Activated CD4-positive, CD25-positive, alpha-beta regulatory T cell (primary cell): ENCODE measurements at places on chromosomes 5 and 9.

DNA sequence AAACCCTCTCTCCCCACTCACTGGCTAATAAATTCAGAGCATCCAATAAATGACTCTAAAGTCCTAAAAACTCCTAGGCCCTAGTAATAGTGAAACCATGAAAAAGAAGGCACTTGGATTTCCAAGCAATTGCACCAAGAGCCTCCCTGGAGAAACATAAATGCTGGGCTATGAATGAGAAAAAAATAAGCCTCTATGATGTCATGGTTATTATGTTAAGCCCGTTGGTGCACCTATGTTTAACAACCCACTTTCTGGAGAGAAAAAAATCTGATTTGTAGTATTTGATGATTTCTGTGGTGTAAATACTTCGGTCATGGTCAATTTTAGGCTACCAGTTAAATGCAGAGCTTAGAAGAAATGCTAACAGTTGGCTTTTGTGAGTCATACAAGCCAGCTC is 8.4 kb downstream of the CFAP90 start:
- no peak for DNase-seq

GRCh38 chr9:37007295-37007694 is 26.8 kb downstream of the PAX5 start:
- no peak for DNase-seq

DNA sequence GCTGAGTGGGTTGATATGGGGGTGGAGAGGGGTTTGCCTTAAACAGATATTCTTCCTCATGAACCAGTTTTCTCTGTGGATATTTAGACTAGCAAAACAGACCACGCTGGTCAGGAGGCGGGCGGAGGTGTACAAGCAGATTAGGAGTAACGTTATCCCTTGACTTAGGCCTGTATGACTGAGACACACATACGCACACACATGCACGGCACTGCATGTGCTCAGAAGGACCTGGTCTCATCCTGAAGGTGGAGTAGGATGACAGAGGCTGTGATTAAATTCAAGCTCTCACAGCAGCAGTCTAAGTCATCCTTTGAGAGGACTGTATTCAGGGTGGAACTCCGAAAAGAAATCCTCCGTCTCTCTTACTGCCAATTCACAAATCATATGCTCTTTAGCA is 209.7 kb downstream of the DIRAS2 start:
- DNase-seq, result no peak

DNA sequence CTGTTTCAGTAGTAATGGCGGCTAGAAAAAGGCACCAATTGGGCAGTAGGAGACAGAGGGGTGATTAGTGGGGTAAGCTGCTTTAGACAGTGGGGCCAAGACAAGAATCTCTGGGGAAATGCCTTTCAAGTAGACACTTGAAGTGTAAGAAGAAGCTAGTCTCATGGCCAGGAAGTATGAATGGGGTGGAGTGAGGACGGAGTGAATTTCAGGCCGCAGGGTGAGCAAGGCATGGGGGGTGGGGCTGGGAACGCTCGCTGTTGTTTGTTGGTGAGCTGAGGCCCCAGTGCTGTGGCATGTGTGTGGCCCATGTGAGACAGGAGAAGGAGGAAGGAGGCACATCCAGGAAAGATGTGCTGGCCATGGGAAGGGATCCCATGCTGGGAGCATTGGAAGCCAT is 149.2 kb upstream of the NFIL3 start:
- no peak for DNase-seq

- DNase-seq, result no peak
Observed at GRCh38 chr5:177987326-177987725, 8.7 kb downstream of the PROP1 start.

GRCh38 chr5:76622076-76622475 is 1.1 kb downstream of the F2RL2 start:
- no peak for DNase-seq

- DNase-seq, result no peak
Observed at GRCh38 chr9:130347931-130348330, 82.4 kb downstream of the HMCN2 start.

GRCh38 chr5:77882670-77883257 is 106.6 kb upstream of the TBCA start:
- DNase-seq, result no peak

GRCh38 chr9:116953271-116953670 is 266.2 kb downstream of the TRIM32 start:
- no peak for DNase-seq

GRCh38 chr5:72608297-72608696 is 101.1 kb upstream of the ZNF366 start:
- no peak for DNase-seq

DNA sequence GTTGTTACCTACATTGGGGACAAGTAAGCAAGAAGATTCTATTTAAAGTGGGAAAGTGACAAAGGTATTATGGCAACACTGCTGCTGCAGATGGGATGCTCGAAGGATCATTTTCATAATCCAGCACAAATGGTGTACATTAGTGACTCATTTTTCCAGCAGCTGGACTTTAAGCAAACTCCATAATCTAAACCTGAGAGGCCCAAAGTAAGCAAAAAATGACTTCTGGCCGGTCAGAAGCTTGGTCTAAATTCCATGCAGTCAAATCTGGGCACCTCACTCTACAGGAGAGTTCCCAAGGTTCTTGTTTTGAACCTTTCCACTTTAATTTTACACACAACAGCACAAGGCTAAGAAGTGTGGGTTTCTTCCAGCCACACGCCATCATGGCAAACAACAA is 43.6 kb upstream of the TRAF1 start:
- no peak for DNase-seq

DNA sequence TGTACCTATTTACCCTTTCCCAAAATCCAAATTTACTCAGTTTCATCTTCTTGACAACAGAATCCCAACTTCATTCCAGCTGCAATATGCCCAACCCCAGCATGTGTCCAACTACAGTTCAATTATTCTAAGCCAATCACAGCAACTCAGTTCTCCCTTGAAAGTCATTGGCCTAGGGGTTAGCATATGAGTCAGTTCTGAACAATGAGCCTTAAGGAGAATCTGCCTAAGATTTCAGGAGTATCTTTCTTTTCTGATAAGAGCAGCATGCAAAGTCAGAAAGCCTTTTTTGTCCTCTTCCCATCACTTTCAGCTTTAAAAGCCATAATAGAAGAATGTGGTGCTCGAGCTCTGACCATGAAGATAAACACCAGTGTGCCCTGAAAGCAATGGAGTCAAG is 44.4 kb upstream of the RASGRF2 start:
- DNase-seq, result no peak

GRCh38 chr5:14428302-14429081 is 153.1 kb upstream of the OTULINL start:
- DNase-seq, result no peak

DNA sequence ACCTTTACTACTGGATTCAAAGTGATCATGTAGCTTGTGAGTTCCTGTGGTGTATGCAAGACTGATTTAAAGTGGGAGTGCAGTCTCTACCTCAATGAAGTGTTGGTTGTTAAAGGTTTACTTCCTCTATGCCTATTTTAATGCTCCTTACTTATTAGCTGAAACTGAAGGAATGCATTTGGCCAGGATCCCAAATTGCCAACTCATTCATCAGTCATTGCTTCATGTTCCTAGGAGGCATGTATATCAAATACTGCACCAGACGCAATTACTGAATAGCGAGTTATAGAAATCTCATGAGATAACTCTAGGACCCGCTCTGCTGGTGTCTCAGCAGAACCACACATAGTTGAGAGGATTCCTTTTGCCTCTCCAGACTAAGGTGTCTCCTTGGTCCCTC is 143.0 kb upstream of the RPS23 start:
- DNase-seq, result no peak

DNA sequence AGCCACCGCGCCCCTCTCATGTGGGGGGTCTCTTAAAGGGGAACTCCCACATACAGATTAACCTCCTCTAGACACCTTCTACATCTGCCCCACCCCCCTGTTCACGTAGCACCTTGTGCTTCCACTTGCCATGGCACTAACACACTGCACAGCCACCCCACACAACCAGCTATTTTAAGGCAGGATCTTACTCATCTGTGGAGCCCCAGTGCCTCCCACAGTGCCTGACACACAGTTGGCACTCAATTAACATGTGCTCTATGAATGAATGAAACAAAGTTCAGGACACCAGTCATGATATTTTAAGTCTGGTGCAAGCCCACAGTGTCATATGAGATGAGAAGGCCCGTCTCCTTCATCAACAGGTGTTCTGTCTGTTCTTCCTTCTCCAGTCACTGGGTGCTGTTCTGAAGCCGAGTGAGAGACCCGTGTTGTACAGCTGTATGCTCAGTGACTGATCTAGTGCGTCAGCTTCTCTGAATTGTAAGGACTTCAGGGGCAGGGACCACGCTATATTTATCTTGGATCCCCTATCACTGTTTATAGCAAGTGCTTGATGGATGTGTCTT is 149.1 kb downstream of the TLE1 start:
- DNase-seq, result no peak

DNA sequence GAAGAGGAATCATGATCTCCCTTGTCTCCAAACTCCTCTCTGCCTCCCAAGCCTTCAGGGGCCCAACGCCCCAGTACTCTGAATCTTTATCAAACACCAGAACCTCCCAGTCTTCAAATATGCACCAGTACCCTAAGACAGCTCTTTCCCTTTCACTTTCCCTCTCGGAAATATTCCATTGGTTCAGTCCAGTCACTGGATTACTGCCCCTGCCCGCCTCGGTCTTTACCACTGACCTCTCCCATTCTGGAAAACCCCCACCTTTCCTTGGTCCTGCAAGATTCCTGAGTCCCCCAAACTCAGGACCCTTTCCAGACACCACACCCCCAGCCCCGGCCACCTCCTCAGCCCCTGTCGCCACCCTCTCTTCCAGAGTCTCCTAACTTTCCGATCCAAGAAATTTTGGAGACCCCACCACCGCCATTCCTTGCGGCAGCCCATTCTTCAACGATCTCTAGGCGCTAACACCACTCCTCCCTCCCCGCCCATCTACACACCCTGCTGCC is 674 bp downstream of the C5orf15 start:
- DNase-seq, result no peak

- no peak for DNase-seq
Observed at GRCh38 chr9:137945581-137945980, 68.0 kb downstream of the CACNA1B start.

DNA sequence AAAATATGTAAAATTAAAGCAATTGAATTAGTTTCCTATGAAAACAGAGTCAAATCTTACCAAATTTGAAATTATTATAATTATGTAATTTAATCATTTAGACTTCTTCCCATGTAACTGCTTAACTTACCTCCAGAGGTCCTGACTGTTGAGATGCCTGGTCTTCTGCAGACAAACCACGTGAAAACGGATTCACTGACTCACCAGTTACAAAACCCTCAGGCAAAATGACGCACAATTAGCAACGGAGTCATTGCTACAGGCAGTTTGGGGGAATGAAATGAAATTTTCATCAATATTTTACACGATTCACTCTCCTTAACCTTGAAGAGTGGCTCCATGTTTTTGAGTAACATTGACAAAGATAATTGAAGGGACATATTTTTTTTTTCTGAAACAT is 460.8 kb downstream of the MTRR start:
- no peak for DNase-seq

DNA sequence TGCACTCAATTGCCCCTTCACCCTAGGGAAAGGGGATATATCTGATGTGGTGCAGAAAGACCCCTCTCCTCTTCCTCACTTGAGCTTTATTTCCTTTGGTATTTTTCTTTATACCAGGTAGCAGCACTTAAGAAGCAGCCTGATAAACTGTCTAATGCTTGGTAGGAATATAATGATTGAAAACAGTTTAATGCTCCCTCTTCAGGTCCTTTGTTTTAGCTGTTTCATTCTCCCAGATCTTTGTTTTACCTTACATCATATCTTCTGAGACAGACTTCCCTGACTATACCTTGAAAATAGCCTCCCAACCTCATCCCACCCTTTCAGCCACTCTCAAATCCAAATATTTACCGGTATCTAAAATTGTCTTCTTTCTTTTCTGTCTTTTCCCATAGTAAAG is 87.9 kb downstream of the NUDT12 start:
- DNase-seq, result no peak

GRCh38 chr9:110303133-110303532 is 34.5 kb downstream of the TXNDC8 start:
- no peak for DNase-seq

DNA sequence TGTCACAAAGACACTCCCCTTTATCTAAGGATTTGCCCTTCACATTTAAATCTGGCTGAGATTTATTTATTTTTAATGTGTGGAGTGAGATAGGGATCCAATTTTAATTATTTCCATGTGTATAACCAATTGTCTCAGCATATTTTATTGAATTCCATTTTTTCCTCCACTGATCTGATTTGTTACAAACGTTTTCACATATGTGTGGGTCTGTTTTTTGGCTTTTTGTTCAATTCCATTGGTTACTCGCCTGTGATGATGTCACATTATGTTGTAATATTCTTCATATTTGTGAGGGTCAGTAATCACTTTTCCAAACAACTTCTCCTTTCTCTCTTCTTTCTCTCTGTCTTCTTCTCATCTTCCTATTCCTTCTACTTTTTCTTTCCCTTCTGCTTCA is 278.3 kb upstream of the RFX3 start:
- no peak for DNase-seq

DNA sequence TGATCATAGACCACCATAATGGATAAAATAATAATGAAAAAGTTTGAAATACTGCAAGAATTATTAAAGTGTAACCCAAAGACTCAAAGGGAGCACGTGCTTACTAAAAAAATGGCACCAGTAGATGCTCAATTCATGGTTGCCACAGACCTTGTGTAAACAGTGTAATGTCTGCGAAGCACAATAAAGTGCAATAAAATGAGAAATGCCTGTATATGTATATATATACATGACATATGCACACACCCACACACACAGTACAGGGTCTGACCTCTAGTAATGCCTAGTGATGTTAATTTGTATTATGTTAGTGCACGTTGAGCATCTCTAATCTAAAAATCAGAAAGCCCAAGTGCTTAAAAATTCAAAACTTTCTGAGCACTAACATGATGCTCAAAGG is 52.3 kb downstream of the FBXO38 start:
- DNase-seq, result no peak

- DNase-seq, result no peak
Observed at GRCh38 chr9:114430457-114430856, 42.7 kb upstream of the AKNA start.

- no peak for DNase-seq
Observed at GRCh38 chr9:69442486-69442885, 117.5 kb downstream of the ENTREP1 start.

- no peak for DNase-seq
Observed at GRCh38 chr9:89319015-89319905, 960 bp downstream of the SECISBP2 start.

DNA sequence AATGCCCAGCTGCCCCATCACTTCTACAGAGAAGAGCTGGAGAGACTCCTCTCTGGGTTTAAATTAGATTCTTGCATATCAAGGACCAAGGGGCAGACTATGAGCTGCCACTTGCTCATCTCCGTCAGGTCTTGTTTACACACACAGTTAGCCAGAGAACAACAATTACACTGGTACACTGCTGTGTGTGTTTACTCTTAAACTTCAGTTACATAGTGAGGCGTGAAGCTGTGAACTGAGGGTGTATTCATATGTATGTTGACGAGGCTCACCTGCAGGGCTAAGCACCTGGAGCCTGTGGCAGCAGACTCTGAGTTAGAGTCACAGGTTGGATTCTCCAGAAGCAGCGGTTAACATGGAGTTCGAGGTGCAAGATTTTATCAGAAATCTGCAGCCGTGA is 155.4 kb upstream of the ANKH start:
- no peak for DNase-seq
